ENCODE measurements at places on chromosomes 5 and 9.

DNA sequence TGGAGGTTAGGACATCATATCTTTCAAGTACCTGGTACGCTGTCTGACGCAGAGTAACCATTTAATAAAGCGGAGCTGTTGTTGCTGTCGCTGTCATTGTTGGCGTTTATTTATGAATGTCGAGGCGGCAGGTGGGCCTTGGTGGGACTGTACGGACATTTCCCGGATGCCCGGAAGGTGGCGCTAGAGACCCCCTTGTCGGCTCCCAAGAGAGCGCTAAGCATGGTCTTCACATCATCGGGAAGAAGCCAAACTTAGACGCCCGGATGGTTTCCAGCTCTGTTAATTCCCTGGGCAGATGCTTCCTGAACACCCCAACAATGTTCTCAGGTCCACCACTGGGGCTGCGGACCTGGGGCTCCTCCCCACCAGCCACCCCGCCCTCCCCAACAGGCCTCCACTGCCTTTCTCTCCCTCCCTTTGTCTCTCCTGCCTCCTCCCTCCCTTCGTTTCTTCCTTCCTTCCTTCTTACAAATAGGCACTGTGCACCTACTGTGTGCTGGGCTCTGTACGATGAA is 54.1 kb downstream of the DUSP1 start:
- peak; percentile 81 for DNase-seq

DNA sequence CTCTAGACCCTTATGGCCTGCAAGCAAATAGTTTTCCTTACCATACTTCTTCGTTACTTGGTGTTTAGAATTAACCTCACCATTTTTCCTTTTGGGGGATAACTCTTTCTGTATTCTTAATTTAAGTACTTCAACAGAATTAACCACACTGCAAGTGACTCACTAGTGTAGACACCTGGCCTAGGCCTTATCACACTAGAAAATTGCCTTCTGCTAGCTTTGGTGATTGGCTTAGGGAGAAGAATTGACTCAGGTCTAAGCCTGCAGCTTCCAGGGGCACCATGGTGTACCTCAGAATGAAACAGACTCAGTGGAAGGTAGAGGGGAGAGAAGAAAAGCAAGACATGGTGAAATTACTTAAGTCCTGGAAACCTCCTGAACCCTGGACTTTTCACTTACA is 112.8 kb upstream of the HMHB1 start:
- DNase-seq = no peak

DNA sequence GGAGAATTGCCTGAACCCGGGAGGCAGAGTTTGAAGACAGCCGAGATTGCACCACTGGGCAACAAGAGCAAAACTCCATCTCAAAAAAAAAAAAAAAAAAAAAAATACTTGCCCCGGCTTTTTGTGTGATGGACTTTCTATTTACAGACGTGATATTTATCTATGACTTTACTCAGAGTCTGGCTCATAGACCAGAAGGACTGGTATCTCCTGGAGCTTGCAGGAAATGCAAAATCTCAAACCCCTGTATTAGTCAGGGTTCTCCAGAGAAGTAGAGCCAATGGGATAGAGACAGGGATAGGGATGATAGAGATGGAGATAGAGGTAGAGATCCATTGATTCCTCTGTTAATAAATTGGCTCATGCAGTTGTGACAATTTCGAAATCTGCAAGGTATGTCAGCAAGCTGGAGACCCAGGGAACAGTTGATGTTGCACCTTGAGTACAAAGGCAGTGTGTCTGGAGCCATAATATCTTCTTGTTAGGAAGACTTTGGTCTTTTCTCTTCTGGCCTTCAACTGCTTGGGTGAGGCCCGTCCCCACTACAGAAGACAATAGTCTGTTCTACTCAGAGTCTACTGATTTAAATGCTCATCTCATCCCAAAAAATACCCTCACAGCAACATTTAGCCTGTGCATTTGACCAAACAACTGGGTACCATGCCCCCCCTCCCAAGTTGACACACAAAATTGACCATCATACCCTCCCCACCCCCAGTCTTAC is 195.4 kb upstream of the MSX2 start:
- no peak for DNase-seq

DNA sequence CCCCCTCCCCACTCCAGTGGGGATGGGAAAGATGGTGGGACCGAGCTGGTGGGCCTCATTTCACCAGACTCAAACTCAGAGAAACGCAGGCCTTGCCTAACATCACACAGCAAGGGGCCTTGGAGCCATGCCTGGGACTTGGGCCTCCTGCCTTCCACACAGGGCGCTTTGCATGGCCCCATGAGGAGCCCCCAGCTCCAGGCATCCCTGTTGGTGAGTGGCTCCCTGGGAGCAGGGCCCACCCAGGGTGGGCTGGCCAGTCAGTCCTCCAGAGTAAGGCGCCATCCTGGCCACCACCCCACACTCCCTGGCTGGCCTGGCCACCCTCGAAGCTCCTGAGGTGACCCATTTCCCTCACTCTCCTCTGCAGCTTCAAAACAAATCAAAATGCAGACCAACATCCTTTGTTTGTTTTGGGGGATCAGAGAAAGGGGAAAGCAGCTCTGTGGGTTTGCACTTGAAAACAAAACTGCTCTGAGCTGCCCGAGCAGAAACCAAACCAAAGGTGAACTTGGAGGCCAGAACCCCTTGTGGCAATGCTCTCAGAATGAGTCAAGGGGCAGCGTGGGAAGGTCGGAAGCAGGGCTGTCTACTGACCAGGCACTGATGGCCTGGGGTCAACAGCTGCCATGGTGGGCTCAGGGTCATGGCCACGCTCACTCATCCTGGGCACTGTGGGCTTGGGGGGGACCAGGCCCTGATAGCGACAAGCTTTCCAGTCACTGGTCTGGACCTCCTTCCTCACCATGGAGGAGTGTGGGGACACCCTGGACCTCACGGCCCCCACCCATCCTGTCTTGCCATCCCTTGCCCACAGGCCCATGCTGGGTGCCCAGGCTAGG is 37.0 kb upstream of the VDAC1 start:
- DNase-seq = no peak

DNA sequence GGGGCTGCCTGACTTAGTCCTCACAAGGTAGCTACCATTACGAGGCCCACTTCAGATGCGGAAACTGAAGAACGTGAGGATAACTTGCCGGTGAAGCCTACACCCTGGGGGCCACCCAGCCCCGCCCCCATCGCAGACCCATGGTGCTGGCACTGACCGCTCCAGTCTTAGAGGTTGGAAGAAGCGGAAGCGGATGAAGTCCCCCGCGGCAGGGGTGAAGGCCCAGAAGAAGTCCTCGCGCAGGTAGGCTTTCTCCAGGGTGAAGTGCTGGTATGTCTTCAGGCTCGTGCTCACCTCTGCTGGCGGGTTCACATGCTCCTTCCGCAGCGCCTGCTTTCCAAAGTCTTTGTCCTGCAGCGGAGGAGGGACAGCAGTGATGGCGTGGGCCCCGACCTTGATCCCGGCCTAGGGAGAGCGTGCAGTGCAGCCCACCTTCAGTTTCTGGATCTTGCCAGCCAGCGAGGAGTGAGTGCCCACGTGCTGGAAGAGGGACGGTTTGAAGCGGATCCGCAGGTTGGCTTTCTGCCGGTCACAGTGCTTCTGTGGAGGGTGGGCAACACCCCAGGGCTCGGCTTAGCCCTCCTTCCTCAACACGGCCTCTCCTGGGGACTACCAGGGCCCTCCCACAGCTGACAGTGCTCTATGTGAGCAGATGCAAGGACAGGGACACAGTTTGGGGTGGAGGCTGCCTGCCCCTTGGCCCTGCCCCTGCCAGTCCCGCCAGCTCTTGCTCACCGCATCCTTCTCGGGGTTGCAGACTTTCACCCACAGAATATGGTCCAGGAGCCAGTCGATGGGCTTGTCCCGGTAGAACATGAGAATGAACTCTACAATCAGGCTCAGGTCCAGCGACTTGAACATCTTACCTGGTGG is 5.2 kb downstream of the LTC4S start:
- DNase-seq = no peak

- peak; percentile 17 for DNase-seq
Observed at GRCh38 chr9:21481470-21482056, 550 bp downstream of the IFNE start.

DNA sequence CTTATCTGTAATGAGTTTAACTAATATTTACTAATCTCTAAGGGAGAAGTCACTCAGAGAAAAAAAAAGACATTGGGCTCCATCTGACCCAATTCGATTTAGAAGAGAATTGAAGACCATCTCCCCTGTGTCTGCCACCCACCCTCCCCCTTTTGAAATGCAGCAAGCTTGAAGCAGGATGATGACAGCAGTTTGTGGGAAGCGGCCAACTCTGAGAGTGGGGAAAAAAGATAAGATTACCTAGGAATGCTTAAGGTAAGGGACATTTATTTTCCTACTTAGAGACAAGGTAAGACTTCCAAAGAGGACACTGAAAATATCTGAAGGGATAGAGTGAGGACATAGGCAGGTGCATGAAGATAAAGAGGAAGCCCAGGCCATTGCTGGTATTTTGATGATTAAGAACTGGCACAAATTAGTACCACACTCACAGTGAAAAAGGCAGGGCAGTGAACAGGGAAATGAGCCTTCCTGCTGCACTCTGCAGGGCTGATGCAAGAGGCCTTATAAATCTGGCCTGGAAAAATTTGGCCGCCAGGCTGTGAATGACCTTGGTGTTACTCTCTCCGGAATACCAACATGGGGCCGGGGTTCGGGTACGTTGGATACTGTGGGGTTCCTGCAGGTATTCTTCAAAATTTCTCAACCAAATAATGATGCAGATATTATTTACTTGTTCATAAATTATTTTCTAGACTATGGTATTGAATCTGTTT is 42.3 kb downstream of the HTR1A start:
- DNase-seq = no peak

DNA sequence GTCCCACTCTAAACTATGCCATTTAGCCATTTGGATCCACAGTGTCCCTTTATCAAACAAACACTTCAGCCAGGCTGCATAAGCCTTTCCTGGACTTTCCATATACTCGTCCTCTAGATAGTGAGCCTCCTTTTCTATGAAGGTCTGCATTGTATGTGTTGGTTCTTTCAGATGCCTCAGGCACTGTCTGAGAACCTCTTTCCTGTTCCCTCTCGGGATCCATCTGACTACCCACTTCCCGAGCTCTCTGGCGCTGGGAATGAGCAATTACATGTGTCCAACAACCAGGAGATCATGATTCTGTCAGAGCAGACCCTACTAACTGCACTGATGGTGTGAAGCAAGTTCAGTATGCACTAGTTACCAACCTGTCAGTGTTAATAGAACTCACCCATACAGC is 14.2 kb downstream of the SMC2 start:
- DNase-seq = no peak

- no peak for DNase-seq
Observed at GRCh38 chr9:119310741-119311140, 58.5 kb downstream of the BRINP1 start.

GRCh38 chr5:172088801-172089200 is 82.4 kb upstream of the FBXW11 start:
- no peak for DNase-seq

DNA sequence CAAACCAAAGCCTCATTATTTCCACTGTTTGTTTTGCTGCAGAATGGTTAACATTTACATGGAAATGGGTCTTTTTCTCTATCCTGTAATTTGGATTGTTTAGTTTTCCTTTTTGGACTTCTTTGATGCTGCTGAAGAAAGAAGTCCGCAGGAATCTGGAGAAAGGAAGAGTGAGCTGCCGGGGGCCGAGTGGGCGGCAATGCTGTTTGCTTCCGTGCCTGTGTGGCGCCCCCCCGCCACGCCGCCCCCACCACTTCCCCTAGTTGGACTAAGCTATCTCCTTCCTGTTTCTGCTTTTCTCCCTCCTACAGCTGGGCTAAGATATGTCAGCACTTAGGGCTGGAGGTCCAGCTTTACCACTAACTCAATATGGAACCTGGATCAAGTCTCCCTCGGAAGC is 39.7 kb downstream of the ACTL7B start:
- DNase-seq = no peak

GRCh38 chr9:117733465-117733864 is 29.3 kb downstream of the TLR4 start:
- DNase-seq = no peak

DNA sequence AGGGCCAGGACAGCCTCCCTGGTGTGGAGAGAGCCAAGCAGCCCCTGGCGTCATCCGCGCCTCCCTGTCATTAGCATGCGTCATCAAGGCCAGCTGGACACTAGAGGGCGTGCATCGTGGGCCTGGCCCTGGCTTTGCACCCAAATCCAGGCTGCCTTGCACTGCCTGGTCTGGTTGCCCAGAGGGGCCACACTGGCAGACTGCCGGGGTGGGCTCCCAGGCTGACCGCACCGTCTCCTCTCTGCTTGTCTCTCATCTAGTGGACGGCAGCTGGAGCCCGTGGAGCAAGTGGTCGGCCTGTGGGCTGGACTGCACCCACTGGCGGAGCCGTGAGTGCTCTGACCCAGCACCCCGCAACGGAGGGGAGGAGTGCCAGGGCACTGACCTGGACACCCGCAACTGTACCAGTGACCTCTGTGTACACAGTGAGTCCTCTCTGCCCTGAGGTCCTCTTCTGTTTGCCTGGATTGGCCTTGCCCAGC is 29.0 kb downstream of the HK3 start:
- peak; percentile 25 for DNase-seq

DNA sequence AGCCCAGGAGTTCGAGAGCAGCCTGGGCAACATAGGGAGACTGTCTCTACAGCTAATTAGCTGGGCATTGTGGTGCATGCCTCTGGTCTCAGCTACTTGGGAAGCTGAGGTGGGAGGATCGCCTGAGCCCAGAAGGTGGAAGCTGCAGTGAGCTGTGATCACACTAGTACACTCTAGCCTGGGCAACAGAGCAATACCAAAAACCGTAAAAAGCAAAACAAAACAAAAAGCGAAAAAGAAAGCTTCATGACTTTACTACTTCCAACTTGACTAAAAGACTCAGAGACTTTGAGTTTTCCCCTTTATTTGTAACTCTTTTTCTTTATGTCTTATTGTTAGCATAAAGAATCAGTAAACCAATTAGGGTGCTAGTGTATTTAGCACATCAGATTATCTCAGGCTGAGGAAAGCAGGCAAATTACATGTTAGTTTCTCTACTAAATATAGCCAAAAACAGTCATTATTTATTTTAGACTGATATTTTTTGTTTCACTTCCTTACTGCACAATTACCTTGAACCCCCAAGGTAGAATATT is 5.4 kb downstream of the RAD17 start:
- no peak for DNase-seq

- peak; percentile 85 for DNase-seq
Observed at GRCh38 chr5:156589946-156590216, 260.2 kb upstream of the PPP1R2B start.

GRCh38 chr5:91269198-91269597 is 113.9 kb downstream of the ARRDC3 start:
- peak; percentile 41 for DNase-seq

- DNase-seq = no peak
Observed at GRCh38 chr9:113612216-113612747, 148.8 kb downstream of the RGS3 start.

- no peak for DNase-seq
Observed at GRCh38 chr5:138793575-138793974, 40.4 kb downstream of the CTNNA1 start.

DNA sequence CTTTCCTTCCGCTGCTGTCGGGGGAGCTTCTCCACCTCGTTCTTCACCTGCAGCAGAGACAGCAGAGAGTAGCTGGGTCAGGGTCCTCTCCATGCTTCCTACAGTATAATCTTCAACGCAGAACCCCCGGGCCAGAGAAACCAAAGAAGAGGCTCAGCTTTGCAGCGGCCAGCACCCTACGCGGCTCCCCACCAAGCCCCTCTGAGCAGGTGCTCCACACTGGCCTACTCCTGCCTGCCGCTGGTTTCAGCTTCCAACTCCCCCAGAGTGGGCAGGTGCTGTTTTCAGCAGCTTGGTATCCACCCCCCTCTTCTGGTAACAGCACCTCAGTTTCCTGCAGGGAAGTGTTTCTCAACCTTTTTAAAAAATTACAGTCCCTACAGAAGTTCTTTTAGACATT is 58.3 kb upstream of the FBXW11 start:
- DNase-seq = no peak
